ENCODE measurements at places on chromosomes 3 and 15.

- DNase-seq = no peak
These were observed 495.0 kb upstream of the RGMA start for GRCh38 chr15:93583968-93584367.

DNA sequence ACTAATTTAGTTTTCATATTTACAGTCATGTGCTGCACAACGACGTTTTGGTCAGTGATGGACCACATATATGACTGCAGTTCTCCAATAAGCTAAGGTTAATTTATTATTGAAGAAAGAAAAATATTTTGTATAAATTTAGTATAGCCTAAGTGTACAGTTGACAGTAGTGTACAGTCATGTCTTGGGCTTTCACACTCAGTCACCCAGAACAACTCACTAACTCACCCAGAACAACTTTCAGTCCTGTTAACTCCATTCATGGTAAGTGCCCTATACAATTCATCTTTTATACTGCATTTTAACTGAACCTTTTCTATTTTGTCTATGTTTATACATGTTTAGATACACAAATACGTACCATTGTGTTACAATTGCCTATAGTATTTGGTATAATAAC, 3.8 kb upstream of the GABRR3 start:
- DNase-seq = no peak

DNA sequence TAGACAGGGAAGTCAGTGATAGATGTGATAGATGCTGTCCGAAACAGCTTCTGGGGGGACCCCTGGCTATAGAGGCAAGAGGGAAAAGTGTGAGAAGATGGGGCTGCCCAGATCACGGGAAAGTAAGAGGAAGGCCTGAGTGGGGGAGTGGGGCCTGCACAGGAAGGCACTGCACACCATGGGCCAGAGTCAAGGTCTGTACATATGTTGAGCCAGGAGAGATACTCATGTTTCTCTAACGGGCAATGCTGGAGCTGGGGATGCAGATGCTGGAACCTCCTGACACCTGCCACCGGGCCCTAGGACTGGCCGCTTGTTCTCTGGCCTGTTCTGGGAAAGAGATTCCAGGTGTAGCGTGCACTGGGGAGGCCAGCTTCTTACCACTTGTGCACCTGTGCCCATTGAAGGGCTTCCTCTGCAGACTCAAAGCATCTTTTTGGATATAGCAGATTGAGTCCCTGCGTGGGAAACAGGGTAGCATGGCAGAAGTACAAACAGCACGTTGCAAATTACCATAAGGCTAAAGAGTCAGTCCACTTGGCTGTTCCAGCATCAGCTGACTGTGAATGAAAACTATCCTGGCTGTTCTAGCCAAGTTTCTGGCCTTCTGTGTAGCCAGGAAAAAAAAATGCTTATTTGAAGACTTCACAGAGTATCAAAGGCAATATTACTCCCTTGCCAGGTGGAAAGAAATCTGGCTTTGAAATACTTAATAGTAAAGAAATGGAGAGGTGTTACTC, 77.1 kb upstream of the GSK3B start:
- no peak for DNase-seq

DNA sequence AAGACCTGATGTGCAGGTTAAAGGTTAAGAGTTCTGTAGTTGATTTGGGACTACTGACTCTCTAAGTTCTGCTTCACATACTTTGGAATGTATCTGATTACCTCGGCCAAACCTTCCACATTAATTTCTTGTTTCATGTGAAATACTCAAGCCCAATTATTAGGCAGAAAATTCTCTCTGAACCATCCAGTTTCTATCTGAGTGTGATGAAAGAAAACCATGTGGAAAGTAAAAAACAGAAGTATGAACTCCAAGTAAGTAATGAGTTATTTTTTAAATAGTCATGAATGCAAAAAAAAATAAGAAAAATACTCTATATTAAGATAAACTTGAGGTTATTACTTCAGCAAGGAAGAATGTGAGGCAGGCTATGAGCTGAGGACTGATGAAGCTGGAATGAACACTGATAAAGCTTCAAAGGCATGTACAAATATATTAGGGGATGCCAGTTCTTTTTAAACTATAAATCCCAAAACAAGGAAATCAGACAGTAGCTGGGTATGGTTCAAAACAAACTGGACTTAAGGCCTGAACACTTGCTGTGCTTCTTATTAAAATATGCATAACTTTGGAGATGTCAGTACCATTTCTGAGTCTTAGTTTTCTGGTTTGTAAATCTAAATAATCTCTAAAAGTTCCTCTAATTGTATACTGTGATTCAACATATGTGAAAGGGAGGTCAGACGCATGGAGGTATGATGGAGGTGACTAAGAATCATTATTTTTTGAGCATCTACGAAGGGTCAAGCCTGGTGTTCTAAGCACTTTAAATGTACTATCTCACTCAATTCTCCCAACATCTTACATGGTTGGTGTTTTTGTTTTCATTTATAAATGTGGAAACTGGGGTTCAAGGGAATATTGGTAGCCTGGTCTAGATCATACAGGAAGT, 59.6 kb downstream of the COL6A6 start:
- DNase-seq = no peak

GRCh38 chr15:38733331-38733730, 168.7 kb upstream of the RASGRP1 start:
- DNase-seq = no peak

GRCh38 chr3:110296885-110297284, 774.7 kb upstream of the NECTIN3 start:
- no peak for DNase-seq

- no peak for DNase-seq
These were observed 1291.9 kb downstream of the SI start for GRCh38 chr3:163786416-163786815.

DNA sequence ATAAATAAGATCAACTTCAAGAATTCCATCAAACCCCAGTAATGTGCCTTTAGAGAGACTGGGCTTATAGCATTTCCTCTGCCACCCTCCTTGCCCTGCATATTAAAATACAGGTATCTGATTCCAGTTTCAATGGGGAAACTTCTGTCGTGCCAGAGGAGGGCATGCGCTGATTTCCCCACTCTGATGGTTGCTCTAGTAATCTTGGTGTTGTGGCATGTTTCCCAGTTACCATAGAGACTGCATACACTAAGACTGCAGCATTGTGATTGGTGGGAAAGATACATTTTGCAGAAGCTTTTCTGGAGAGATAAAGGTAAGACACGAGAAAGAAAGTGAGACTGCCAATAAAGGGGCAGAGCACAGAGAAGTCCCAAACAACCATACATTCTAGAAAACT, 225.6 kb downstream of the TIGIT start:
- DNase-seq = no peak

- no peak for DNase-seq
These were observed 150.2 kb upstream of the MLF1 start for GRCh38 chr3:158420654-158421396.

DNA sequence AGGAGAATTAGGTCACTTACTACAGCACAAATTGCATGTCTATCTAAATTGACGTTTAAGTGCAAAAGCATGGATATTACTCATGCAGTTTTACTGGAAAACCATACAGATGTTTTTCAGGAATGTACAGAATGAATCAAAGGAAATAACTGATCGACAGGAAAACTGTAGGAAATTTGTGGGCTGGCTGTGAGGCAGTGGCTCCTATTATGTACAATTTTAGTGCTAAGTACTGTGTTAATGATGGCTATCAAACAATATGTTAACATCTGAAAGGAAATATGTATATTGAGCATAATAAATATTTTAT, 6.9 kb downstream of the NUDT16 start:
- no peak for DNase-seq

- no peak for DNase-seq
These were observed 50.7 kb downstream of the MYLK start for GRCh38 chr3:123833398-123833785.

DNA sequence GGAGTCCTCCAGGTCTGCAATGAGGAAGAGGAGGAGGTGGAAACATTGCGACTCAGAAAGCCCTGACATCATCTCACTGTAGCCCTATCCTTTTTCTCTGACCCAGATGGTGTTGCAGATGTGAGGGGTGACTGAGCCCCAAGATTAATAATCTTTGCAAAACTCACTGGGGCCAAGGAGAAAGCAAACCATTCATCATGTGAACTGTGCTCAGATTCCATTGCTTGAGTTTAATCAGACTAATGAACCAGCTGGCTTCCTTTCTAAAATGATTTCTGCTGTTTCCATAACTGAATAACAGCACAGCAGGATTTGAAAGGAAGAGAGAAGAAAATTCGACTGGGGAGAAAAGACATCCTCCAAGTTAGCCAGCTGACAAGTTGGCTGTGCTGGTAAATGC, 13.4 kb upstream of the DGKG start:
- DNase-seq = no peak

DNA sequence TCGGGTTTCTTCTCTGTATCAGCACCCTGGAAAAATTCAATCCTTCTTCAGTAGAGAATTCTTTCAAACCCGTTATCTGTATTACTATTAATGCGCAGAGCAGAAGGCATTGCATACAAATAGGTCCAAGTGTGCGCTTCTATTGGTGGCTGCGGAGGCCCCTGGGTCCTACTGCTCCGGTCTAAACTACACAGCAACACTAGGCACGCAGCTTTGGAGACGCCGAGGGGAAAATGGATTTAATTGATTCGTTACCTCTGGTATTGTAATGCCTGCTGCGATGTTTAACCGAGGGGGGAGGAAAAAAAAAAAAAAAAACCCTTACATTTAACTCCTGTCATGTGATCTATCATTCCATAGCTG, at the start of gene ROBO1:
TSS of gene ROBO1 (minus strand) at position 94 of the 363 bp plus-strand sequence.
- DNase-seq = no peak

GRCh38 chr3:62558549-62559112, 185.3 kb upstream of the FEZF2 start:
- no peak for DNase-seq

- no peak for DNase-seq
These were observed 5.3 kb upstream of the ZNF770 start for GRCh38 chr15:34993412-34993811.

- DNase-seq = no peak
These were observed 46.2 kb downstream of the DMXL2 start for GRCh38 chr15:51576286-51576850.

- DNase-seq = no peak
These were observed 781.2 kb upstream of the NR2F2 start for GRCh38 chr15:95549168-95549738.

DNA sequence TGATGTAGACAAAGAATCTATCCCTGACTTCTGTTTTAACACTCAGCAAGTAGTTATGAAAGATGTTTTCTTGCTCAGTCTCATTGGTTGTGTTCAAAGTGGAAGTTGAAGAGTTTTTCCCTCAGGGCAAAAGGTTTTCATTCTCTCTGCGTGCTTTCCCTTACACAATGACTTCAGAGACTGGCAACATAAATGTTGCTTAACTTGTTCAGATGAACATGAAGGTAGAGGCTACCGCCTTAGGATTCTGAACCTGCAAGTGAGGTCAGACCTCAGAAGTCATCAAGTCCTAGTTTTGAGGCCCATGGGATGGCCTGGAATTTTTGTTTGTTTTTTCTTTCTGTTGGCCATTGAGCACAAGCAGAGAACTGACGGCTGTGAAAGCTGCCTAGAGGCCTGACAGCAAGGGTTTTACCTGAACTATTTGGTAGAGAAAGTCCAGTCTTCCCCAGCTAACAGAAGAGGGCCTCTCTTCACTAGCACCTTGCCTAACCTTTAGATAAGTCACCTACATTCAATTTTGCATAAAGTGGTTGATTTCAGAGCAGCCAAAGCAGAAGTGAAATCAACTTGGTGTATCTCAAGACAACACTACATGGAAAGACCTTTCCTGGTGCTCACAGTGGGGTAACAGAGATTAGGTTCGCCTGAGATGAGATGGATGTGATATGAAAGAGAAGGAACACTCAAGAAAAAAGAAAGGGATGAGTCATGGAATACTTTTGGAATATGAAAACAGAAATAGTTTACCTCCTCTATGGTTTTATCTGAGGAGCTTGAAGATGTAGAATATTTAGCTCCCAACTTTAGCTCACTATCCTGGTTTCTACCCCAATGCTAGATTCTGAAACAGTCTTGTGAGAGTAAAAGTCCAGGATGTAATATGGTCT, 53.6 kb upstream of the AP4E1 start:
- no peak for DNase-seq

DNA sequence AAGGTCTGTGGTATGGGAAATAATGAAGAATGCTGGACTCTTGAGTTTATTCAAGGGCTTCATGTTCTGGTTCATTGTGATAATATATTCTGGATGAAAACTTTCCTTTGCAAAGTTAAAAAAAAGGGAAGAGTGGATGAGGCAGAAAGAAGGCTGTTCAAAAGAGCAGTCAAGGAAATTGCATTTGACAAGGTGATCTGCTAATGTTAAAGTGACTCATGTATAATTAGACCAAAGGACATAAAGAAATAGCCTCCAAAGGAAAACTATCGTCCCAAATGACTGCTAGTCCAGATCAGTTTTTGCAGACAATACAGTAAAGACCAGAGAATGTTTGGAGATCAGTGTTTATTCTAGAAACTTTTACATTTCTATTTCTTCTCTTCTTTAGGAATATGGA, 9.8 kb downstream of the TMEM108 start:
- DNase-seq = no peak

GRCh38 chr3:105866656-105867653, 1.9 kb downstream of the CBLB start:
- peak; percentile 65 for DNase-seq

GRCh38 chr15:65201918-65202317, 9.4 kb downstream of the CILP start:
- DNase-seq = peak; percentile 16

- no peak for DNase-seq
These were observed 23.5 kb downstream of the DTWD1 start for GRCh38 chr15:49644364-49644794.

GRCh38 chr3:132659365-132660051, at the start of gene ACAD11:
Gene ACAD11 (minus strand): TSS chr3:132659809. CDS start chr3:132659751, 58 bp downstream.
- peak; percentile 76 for DNase-seq

DNA sequence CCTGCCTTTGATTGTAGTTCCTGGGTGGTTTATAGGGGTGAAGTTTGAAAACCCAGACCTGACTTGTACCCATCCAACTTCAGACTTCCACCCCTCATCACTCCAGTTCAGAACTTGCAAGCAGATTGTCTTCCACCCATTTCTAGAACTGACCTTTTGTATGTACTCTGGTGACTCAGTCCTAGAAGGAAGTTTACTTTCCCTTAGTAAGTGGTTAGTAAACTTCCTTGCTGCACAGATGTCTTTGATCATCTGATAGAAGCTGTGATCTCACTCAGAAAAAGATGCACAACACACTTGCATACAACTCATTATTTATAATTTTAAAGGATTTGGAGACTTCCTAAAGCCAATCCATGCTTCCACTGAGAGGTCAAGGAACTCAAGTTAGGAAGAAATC, 368.0 kb downstream of the MFSD1 start:
- DNase-seq = no peak

- DNase-seq = no peak
These were observed 34.3 kb upstream of the ZBTB38 start for GRCh38 chr3:141333836-141334626.

DNA sequence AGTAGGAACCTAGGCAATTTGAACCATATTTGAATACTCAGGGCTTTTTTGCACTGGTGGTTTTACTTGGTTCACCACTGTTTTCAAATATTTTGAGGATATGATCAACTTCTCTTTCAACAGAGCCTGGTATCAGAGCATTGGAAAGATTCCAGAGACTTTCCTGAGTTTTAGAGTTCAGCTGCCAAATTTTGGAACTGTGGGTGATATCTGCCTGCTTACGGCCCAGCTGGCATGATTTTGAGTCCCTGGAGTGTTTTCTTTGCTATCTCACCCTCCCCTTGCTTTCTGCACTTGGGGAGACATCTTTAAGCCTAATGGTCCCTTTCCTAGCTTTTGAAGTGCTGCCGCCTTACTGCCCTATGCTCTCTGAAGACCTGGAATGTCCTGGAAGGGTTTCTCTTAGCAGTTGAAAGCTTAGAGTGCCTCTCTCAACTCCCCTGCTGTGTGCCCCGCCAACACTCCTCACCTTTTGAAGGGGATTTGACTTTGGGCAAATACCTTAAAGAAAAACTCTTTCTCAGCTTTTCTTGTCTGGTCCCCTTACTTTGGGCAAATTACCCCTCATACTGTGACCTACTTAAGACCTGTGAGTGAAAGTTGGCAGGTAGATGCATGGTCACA, 539.1 kb downstream of the MFSD1 start:
- no peak for DNase-seq
